ENCODE measurements at places on chromosomes 12 and 14. TPM values are rescaled to one million over a fixed set of nuclear protein-coding genes. Genes with fewer than 3 reads are reported as not detected.

ZDHHC22 gene
- total RNA-seq: not detected

- H3K4me3 ChIP-seq: no peak overlapping the region
- DNase-seq: no peak
- no peaks in the 10 kb centered on the region for H3K36me3 ChIP-seq
- H3K4me1 ChIP-seq: peaks cover 2% of the 10 kb centered on the region
- no peak overlapping the region for H3K27ac ChIP-seq
- H3K27me3 ChIP-seq: no peaks in the 10 kb centered on the region
These were observed 13.0 kb downstream of the TRMT61A start for GRCh38 chr14:103541709-103542604.

REP15 gene
- not detected for total RNA-seq

GRCh38 chr12:123253641-123254459, 17.8 kb downstream of the CDK2AP1 start:
- no peak for DNase-seq
- no peaks in the 10 kb centered on the region for H3K27me3 ChIP-seq
- H3K4me1 ChIP-seq: peaks cover 24% of the 10 kb centered on the region
- no peak overlapping the region for H3K27ac ChIP-seq

SALL2 gene
- 6.7 TPM for total RNA-seq

GRCh38 chr12:23084236-23084995, 459.4 kb downstream of the ETNK1 start:
- H3K4me3 ChIP-seq: no peak overlapping the region
- H3K27me3 ChIP-seq: no peaks in the 10 kb centered on the region
- no peaks in the 10 kb centered on the region for H3K36me3 ChIP-seq
- H3K4me1 ChIP-seq: no peaks in the 10 kb centered on the region
- H3K27ac ChIP-seq: no peak overlapping the region

GRCh38 chr14:93042968-93043940, 72.5 kb downstream of the ITPK1 start:
- peak overlapping the region; percentile 27 for H3K27ac ChIP-seq
- H3K36me3 ChIP-seq: no peaks in the 10 kb centered on the region
- H3K4me1 ChIP-seq: peaks cover 78% of the 10 kb centered on the region
- no peaks in the 10 kb centered on the region for H3K27me3 ChIP-seq
- H3K4me3 ChIP-seq: no peak overlapping the region
- no peak for DNase-seq

GRCh38 chr14:95499354-95499750, 17.1 kb downstream of the SYNE3 start:
- H3K27me3 ChIP-seq: no peaks in the 10 kb centered on the region
- peaks cover 83% of the 10 kb centered on the region for H3K4me1 ChIP-seq
- no peak overlapping the region for H3K4me3 ChIP-seq
- DNase-seq: no peak

DNA sequence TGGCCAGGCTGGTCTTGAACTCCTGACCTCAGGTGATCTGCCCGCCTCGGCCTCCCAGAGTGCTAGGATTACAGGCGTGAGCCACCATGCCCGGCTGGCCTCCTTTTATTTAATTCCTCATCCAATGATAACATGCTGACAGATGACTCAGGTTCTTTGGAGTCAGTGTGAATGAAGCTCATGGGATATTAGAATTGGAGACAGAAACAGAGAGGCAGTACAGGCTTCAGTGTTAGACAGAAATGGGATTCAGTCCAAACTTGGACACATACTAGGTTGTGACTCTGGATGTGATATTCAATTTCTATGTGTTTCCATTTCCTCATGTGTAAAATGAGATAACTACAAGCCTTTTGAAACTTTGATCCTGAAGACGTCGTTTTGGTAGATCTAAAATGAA, 47.3 kb downstream of the PDE3A start:
- H3K27ac ChIP-seq: no peak overlapping the region
- no peaks in the 10 kb centered on the region for H3K4me1 ChIP-seq
- H3K36me3 ChIP-seq: no peaks in the 10 kb centered on the region
- H3K27me3 ChIP-seq: peaks cover 7% of the 10 kb centered on the region
- H3K4me3 ChIP-seq: no peak overlapping the region

- no peak overlapping the region for H3K4me3 ChIP-seq
- no peak for DNase-seq
- peaks cover 2% of the 10 kb centered on the region for H3K4me1 ChIP-seq
These were observed 91.9 kb downstream of the SLC24A4 start for GRCh38 chr14:92414690-92415445.

DNA sequence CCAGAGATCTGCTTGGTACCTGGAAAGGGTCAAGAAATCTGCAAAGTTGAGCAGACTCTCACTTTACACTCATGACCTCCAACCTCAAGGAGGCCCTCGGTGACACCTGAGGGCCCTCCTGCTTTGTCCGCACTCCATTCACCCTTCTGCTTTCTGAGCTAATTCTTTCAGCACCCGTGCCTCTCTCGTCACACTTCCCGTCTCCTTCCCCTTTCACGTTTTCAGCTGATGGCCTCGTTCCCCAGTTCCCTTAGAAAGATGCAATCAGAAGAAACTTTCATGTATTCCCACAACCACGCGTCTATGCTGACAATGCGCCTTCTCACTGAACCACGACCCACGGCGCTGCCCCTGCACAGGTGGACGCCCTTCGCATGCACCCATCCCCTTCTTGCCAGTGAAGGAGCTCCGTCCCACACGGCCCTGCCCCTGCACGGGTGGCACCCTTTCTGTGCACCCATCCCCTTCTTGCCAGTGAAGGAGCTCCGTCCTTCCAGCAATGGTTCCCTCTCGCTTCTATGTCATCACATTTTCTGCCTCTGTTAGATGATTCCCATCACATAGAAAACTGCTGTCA, 340.1 kb upstream of the FKBP4 start:
- no peaks in the 10 kb centered on the region for H3K4me1 ChIP-seq
- no peaks in the 10 kb centered on the region for H3K36me3 ChIP-seq
- H3K27ac ChIP-seq: no peak overlapping the region

- H3K36me3 ChIP-seq: no peaks in the 10 kb centered on the region
- no peaks in the 10 kb centered on the region for H3K27me3 ChIP-seq
- H3K4me3 ChIP-seq: no peak overlapping the region
- H3K4me1 ChIP-seq: no peaks in the 10 kb centered on the region
These were observed 155.1 kb downstream of the SYT1 start for GRCh38 chr12:79019672-79020071.

GRCh38 chr14:51331486-51332367, 91.7 kb downstream of the TMX1 start:
- H3K27me3 ChIP-seq: peaks cover 13% of the 10 kb centered on the region
- no peak for DNase-seq

FGF23 gene
- total RNA-seq: not detected

CHPT1 gene
- 17.9 TPM for total RNA-seq

- H3K27ac ChIP-seq: no peak overlapping the region
- H3K4me1 ChIP-seq: peaks cover 13% of the 10 kb centered on the region
- no peak overlapping the region for H3K4me3 ChIP-seq
- peaks cover 67% of the 10 kb centered on the region for H3K36me3 ChIP-seq
These were observed 39.8 kb downstream of the TBK1 start for GRCh38 chr12:64491718-64492117.

TEX22 gene
- total RNA-seq: 8.2 TPM

GRCh38 chr14:93046705-93047050, 69.0 kb downstream of the ITPK1 start:
- DNase-seq: no peak
- no peaks in the 10 kb centered on the region for H3K27me3 ChIP-seq
- H3K36me3 ChIP-seq: peaks cover 10% of the 10 kb centered on the region
- peaks cover 61% of the 10 kb centered on the region for H3K4me1 ChIP-seq
- H3K27ac ChIP-seq: no peak overlapping the region
- no peak overlapping the region for H3K4me3 ChIP-seq

SLC48A1 gene
- total RNA-seq: 11.5 TPM

DNA sequence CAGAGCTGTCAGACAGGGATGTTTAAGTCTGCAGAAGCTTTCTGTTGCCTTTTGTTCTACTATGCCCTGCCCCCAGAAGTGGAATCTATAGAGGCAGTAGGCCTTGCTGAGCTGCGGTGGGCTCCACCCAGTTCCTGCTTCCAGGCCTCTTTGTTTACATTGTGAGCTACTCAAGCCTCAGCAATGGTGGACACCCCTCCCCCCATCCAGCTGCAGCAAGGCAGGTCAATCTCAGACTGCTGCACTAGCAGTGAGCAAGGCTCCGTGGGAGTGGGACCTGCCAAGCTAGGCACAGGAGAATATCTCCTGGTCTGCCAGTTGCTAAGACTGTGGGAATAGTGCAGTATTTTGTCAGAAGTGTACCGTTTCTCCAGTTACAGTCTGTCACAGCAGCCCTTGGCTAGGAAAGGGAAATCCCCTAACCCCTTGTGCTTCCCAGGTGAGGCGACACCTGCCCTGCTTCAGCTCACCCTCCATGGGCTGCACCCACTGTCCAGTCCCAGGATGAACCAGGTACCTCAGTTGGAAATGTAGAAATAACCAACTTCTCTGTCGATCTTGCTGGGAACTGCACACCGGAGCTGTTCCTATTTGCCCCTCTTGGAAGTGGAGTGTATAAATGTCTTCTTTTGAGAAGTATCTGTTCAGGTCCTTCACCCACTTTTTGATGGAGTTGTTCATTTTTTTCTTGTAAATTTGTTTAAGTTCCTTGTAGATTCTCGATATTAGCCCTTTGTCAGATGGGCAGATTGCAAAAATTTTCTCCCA, 213.5 kb upstream of the SLC38A2 start:
- H3K4me3 ChIP-seq: peak overlapping the region; percentile 74
- DNase-seq: peak; percentile 10
- no peaks in the 10 kb centered on the region for H3K27me3 ChIP-seq
- H3K4me1 ChIP-seq: peaks cover 63% of the 10 kb centered on the region

FCF1 gene
- total RNA-seq: 66.8 TPM

SOCS4 gene
- total RNA-seq: 20.2 TPM

B4GALNT3 gene
- total RNA-seq: 0.34 TPM

DNA sequence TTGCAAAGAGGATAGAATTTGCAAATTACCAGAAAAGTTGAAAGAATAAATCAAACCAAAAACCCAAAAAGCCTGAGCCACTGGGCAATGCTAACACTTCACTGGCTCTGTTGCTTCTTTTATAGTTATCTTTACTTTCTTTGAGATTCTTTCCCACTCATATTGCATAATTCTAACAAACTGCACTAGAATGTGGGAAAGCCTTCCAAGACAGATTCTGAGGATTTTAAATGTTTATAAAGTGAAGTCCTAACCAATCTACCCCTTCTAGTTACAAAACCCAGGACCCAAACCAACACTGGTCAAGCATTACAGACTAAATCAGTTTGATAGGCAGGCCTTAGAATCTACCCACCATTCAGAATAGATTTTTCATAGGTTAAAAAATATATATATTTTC, 150.9 kb downstream of the MED13L start:
- H3K36me3 ChIP-seq: no peaks in the 10 kb centered on the region
- H3K4me1 ChIP-seq: peaks cover 31% of the 10 kb centered on the region
- no peak overlapping the region for H3K27ac ChIP-seq
- H3K4me3 ChIP-seq: no peak overlapping the region
- DNase-seq: no peak

- H3K4me3 ChIP-seq: no peak overlapping the region
- no peaks in the 10 kb centered on the region for H3K27me3 ChIP-seq
- H3K36me3 ChIP-seq: no peaks in the 10 kb centered on the region
- no peak overlapping the region for H3K27ac ChIP-seq
- H3K4me1 ChIP-seq: peaks cover 43% of the 10 kb centered on the region
These were observed 44.4 kb downstream of the ANO6 start for GRCh38 chr12:45260104-45260815.

GNG2 gene
- 66.7 TPM for total RNA-seq

GRCh38 chr14:48616931-48617330, 941.5 kb upstream of the MDGA2 start:
- H3K4me1 ChIP-seq: no peaks in the 10 kb centered on the region
- H3K27ac ChIP-seq: no peak overlapping the region
- no peaks in the 10 kb centered on the region for H3K27me3 ChIP-seq
- no peak for DNase-seq
- H3K4me3 ChIP-seq: no peak overlapping the region

CCDC177 gene
- total RNA-seq: not detected

TAS2R42 gene
- not detected for total RNA-seq

PCNX4 gene
- total RNA-seq: 46.7 TPM

KRT2 gene
- total RNA-seq: 0.62 TPM

DNA sequence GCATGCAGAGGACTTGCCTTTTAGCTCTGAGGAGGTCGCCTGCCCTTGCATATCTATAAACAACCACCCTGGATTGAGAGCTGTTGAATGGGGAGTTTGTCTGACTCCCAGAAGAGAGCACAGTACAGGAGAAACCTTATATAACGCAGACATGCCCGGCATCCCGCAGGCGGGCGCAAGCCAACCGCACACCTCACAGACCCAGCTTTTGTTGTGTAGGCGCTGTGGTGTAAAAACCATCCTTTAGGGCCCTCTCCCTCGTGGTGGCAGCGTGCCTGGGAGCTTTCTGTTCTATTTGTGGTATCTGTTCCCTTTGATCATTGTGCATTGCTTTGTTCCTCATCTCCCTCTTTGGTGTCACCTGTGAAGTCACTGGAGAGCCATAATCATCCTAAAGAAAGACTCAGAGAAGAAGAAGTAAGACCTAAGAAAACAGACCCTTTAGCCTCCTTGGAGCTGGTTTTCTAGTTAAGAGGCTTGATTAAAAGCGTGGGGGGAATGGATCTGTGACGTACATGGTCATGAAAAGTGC, 77.7 kb downstream of the ETV6 start:
- peak overlapping the region; percentile 53 for H3K27ac ChIP-seq
- DNase-seq: peak; percentile 71
- no peaks in the 10 kb centered on the region for H3K27me3 ChIP-seq
- H3K36me3 ChIP-seq: no peaks in the 10 kb centered on the region
- H3K4me1 ChIP-seq: peaks cover 86% of the 10 kb centered on the region
- peak overlapping the region; percentile 53 for H3K4me3 ChIP-seq

RPL10L gene
- not detected for total RNA-seq

TTC7B gene
- total RNA-seq: 0.81 TPM

HOXC13 gene
- total RNA-seq: not detected

DNA sequence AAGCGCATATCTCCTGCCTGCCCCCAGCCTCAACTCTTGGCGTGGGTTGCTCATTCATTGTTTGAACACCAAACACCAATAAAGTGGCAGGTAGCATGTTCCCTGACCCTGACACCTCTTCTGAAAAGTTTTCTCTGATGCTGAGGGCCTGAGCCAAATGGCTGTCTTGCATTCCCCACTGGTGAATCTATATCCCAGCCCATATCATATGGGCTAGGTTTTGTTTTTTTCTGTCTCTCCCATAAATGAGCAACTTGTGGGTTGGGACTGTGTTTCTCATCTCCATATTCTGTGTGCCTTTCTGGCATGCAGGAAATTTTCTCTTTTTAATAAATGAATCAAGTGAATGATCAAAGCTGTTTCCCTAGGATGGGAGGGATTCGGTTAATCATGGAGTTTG, 5.0 kb downstream of the MYO1A start:
- H3K36me3 ChIP-seq: no peaks in the 10 kb centered on the region
- H3K27me3 ChIP-seq: no peaks in the 10 kb centered on the region
- DNase-seq: no peak
- no peak overlapping the region for H3K4me3 ChIP-seq
- no peak overlapping the region for H3K27ac ChIP-seq
- peaks cover 31% of the 10 kb centered on the region for H3K4me1 ChIP-seq

GRCh38 chr12:120529641-120530417, 871 bp upstream of the COQ5 start:
- DNase-seq: no peak
- H3K27ac ChIP-seq: peak overlapping the region; percentile 99
- peaks cover 12% of the 10 kb centered on the region for H3K4me1 ChIP-seq
- H3K36me3 ChIP-seq: no peaks in the 10 kb centered on the region
- H3K4me3 ChIP-seq: peak overlapping the region; percentile 100
